Chondrocyte (in vitro differentiated cells): ENCODE measurements at places on chromosomes 16 and 17. TPM values are rescaled to one million over a fixed set of nuclear protein-coding genes. Genes with fewer than 3 reads are reported as not detected.

- no peak for DNase-seq
Observed at GRCh38 chr17:61444831-61445230, 7.4 kb upstream of the TBX4 start.

The SCRN2 gene
- total RNA-seq: 14.9 to 32.9 TPM (median 15.7 TPM) in 3 replicates

GRCh38 chr16:55144651-55145050 lies 179.4 kb upstream of the IRX6 start:
- DNase-seq: no peak

The SKAP1 gene
- total RNA-seq: not detected in 3 replicates

DNA sequence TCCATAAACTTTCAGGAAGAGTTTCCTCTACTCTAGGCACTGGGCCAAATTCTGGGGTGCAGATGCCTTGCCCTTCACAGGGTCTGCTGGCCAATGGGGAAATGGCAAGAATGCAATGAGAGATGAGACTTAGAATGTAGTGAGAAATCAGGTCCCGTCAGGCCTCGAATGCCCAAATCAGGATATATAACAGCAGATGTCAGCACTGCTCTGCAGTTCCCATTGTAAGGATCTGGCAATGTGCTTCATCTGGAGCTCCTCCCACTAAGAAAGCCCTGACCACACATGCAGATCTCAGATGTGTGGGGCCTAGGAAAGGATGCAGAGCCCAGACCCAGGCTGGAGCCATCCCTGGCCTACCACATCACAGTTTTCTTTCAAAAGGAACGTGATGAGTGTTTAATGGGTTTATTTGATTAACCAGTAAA lies 13.9 kb upstream of the LPCAT2 start:
- DNase-seq: no peak

- DNase-seq: no peak
Observed at GRCh38 chr17:61431594-61432311, 20.5 kb upstream of the TBX4 start.

DNA sequence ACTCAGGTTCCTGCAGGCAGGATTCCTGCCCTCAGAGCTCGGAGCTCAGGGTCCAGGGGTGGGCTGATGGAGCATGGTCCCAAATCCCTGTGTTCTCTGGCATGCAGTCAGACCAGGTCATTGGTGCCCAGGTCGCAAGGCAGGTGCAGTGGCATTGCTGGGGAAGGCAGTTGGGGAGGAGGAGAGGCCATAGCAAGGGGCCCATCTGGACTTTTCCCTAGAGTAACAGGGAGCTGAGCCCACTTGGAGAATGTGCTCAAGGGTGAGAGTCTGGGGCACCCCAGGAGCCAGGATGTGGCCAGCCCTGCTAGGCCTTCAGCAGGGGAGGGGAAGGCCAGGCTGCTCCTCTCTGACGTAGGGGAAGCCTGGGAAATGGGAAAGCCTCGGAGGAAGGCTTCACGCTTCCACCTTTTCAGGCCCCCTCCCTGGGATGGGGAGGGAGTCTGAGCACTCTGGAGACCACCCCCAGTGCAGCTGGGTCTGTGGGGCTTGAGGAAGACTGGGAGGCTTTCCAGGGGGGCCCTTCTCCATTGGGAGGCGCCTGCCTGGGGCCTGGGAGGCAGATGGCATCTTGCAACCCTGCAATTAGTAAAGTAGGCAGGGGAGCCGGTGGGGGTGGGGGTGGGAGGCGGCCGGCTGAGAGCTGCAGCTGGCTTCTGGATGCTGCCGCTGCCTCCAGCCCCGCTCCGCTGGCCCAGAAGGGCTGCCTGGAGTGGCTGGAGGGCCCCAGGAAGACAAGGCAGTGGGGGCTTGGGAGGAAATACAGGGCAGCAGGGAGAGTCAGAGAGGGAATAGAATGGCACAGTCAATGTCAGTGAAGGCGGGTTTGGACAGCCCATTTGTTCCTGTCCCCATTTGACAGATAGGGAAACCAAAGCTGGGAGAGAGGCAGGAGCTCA lies 21.1 kb upstream of the DOK4 start:
- DNase-seq: no peak

DNA sequence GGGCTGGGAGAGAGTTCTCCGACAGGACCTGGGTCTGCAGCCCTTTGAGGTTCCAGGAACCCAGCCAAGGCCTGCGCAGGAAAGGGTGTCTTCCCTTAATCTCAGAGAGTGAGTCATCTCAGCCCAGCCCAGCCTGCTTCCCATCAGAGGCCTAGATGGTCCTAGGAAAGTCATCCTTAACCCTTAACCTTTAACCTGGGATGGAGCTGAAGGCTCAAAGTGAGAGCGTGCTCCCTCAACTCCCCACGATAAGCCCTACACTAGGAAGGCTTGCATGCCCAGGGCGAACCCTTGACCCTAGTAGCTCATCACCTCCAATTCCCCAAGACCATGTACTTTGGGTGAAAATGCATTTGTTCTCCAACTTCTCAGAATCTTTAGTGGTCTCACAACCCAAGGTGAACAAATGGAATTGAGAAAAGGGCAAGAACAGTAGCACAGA lies 4.8 kb upstream of the ATXN7L3 start:
- no peak for DNase-seq

The MLKL gene
- 2.7 to 3.4 TPM in 2 of 3 replicates, not detected in the other for total RNA-seq
